NCI-H446 treated with DMSO at 0.1 percent for 48 hours (cell line): ENCODE measurements at places on chromosomes 5 and 9.

DNA sequence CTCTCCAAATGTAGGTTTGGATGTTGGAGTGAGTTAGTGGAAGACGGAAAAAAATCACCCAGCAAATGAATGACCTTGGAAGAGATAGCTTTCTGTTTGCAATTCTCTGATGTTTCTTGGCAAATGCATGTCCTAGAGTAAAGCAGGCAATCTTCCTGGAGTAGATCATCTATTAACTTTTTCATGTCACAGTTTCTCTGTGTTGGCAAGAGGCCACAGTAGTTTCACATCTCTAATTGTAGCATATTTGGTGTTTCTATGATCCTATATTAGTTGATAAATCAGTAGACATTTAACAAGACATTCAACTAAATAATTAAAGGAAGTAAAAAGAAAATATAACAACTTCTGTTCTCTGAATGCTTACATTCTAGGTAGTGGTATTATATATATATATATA, 138.2 kb upstream of the MINAR2 start:
- peak; percentile 68 for DNase-seq

DNA sequence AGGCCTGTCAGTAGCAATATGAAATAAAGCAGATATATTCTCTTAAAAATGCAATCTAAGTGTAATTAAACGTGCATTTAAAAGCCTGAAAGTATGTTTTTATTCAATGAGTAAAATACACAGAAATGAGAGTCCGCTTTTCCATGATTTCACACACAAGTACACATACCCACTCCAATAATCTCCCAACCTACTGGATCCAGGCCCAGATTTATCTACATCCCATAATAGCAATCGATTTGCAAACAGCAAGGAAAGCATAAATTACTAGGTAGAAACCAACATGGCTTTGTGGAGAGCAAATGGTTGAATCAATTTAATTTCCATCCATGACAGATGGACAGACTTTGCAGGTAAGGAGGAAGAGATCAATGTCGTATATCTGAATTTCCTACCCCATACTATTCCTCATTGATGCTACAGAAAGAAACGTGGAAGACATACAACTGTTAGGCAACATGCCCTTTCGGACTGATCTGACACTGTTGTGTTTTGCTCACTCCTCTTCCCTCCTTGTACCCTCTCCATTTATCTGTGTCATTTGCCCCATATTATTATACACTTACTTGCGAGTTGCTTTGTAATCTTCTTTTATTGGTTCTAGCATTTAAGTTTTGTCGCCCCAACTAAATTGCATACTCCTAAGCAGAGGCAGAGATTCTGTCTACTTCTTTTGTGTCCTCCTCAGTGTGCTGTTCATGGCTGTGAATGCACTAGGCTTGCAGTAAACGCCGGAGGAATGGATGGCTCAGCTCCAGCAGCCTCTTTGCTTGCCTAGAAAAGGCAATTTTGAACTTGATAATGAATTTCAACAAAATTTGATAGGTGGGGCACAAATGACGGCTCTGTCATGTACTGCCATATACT, 133.6 kb downstream of the NFIB start:
- DNase-seq = peak; percentile 91

- DNase-seq = no peak
Measured at GRCh38 chr5:149776361-149777305, 46.5 kb downstream of the PPARGC1B start.

DNA sequence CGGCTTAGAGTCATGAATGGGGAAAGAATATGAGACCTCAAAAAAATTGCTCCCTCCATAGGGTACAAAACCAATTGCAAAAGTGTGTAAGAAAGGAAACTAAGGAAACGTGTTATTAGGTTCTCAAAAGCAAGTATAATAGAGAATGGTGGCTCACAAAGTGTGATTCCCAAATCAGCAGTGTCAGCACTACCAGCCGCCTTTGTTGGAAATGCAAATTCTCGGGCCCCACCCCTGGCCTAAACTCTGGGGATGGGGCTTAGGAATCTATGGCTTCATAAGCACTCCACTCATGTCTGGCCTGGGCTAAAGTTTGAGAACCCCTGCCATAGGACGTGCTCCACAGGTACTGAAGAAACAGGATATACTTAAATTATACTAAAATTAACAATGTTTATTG, 1.6 kb upstream of the CCDC69 start:
- no peak for DNase-seq

- DNase-seq = no peak
Measured at GRCh38 chr9:97753975-97754374, 56.8 kb upstream of the XPA start.

DNA sequence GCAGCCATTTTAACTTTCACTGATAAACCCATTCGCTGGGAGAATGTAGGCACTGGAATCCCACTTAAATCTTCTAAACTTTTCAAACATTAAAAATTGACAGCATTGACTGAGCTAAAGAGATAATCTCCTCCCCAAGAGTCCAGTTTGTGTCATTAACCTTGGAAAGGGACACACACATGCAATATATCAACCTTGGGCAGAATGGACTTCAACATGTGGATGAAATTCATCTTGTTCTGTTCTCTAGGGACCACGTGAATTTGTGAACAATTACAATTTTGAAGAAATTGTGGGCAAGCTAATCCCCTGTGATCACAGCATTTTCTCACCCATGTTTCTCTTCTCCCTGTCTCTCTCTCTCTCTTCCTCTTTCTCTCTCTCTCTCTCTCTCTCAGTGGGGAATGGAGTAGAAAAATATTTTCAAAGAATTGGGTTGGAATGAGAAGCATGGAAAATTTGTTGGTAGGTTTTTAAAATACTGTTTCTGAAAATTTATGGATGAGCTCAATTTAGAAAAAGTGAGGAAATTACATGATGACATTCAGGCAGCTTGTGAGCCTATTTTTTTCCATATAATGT, 553.7 kb downstream of the EBF1 start:
- no peak for DNase-seq

DNA sequence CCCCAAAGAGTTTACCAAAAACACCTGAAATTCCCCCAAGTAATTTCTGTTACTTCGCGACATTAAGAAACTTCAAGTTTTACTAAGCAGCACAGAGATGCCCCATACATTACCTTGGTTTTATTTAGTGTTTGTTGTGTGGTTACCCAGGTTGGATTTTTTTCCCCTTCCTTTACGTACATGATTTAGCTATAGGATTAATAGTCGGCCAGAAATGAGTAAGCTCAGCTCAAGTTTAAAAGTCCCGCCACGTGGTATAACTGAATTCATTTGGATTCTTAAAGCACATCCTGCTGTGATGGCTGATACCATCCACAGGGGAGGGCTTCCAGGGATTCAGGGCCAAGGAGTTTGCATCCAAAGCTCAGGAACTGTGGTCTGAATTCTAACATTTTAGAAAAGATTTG, 75.9 kb downstream of the DAP start:
- DNase-seq = no peak

DNA sequence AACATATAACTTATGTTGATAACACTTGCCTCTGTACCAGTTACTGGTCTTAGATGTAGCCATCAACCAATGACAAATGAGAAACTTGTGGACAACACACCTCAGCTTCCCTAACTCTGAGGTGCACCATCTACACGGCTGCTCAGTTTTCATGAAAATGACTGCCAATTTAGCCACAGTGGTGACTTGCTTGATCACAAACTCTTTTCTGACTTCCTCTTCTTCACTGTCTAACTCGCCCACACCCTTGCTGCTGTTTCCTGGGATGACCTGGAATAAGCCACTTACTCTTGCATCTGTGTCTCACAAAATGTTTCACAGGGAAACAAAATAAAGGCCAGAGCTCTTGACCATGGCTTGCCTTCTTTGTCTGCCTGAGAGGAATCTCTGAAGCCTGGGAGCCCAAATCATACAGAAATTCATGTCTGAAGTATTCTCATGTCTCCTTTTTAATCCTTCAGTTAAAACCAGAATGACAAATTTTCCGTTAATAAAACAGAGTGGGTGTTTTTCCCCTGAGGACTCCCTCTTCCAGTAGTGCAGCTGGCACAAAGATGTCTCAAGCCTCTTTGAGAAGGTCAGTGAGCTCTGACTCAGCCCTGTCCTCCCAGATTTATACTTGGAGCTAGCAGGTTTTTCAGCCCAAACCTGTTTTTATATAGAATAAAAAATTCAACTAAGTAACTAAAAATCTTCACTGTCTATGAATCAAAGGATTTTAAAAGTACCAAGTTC, 126.5 kb upstream of the PAM start:
- DNase-seq = no peak

- peak; percentile 10 for DNase-seq
Measured at GRCh38 chr5:148374690-148375360, 8.9 kb upstream of the FBXO38 start.

GRCh38 chr9:98146101-98146991, 27.3 kb upstream of the TRIM14 start:
- DNase-seq = no peak

DNA sequence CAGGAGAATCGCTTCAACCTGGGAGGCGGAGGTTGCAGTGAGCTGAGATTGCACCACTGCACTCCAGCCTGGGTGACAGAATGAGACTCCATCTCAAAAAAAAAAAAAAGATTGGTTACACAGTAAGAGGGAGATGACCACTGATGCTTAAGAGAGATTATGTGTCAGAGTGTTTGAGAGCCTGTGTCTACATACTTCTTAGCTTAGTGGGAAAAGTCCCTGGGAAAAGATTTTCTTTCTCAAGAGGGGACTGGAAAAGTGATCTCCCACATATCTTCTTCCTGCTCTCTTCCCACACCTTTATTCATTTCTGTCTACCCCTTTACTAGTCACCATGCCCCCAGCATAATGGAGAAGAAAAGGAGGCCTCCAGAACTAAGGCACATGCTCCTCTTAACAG, 55.2 kb downstream of the MCTP1 start:
- no peak for DNase-seq
